ENCODE measurements at places on chromosomes 11 and 22.

DNA sequence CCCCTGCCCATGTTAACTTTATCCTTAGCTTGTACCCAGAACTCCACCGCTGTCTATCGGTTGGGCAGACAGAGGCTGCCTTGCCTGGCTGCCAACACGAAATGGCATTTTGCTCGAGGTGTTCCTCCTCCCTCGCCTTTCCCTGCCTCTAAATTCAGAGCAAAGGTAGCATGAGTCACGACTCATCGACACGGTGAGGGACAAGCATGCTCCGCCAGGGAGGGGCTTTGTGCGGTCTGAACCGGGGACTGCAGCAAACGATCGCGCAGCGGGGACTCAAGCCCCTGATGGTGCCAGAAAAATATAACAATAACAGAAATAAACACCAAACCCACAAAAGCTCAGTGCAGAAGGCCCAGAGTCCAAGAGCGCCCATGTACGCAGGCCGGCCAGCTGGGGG lies 52.3 kb downstream of the RTL6 start:
- DNase-seq: no peak

- no peak for DNase-seq
Measured at GRCh38 chr11:119015054-119015611, 3.0 kb downstream of the RPS25 start.

- no peak for DNase-seq
Measured at GRCh38 chr11:109511598-109511997, 89.6 kb downstream of the C11orf87 start.

GRCh38 chr11:44997566-44997965 lies 46.9 kb upstream of the TP53I11 start:
- no peak for DNase-seq

- DNase-seq: no peak
Measured at GRCh38 chr11:7512525-7513233, 1.1 kb upstream of the PPFIBP2 start.

DNA sequence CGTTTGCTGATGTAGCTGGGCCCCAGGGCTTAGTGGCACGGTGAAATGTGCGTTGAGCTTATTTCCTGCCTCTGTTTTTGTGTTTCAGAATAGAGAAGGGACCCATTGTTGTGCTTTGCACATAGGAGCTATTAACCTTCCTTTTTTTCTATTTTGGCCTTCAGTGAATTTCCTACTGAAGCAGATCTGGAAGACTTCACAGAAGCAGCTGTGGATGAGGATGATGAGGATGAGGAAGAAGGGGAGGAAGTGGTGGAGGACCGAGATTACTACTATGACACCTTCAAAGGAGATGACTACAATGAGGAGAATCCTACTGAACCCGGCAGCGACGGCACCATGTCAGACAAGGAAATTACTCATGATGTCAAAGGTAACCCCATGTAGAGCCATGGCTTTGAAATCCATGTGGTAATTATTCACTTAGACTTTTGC lies 37.4 kb upstream of the ST14 start:
- DNase-seq: no peak

GRCh38 chr11:1533342-1533725 lies 38.7 kb downstream of the DUSP8 start:
- no peak for DNase-seq

GRCh38 chr11:86176165-86176884 lies 68.2 kb upstream of the EED start:
- no peak for DNase-seq

DNA sequence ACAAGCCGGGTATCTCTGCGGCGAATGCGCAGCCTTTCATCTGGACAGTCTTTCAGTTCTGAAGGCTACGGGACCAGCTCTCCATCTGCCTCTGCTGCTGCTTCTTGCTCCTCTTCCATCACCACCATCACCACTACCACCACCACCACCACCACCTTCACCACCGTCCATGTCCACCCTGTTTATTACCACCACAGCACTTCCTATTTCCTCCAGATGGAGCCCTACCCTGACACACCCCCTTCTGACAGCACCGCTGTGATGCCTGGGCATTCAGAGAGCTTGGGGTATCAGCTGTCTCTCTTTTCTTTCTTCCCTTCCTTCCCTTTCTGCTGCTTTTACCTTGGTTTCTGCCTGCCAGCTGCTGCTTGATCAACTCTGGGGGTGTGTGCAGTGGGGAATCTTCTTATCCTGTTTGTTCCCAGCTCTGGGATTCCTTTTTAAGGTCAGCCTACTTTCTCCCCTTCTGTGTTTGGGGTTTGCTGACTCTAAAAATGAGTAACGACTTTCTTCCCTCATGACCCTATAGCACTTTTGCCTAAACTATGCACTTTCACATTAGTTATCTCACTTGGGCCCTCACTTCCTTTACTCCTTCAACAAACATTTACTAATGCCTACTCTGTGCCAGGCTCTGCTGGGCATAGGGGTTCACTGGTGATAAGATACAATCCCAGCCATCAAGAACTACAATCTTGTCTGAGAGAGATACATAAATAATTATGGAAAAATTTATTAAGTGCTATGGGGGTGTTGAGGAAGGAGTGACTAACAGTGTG lies 7.8 kb upstream of the RRM1 start:
- no peak for DNase-seq

GRCh38 chr11:65625628-65626342 lies 10.2 kb downstream of the PCNX3 start:
- peak; percentile 55 for DNase-seq

DNA sequence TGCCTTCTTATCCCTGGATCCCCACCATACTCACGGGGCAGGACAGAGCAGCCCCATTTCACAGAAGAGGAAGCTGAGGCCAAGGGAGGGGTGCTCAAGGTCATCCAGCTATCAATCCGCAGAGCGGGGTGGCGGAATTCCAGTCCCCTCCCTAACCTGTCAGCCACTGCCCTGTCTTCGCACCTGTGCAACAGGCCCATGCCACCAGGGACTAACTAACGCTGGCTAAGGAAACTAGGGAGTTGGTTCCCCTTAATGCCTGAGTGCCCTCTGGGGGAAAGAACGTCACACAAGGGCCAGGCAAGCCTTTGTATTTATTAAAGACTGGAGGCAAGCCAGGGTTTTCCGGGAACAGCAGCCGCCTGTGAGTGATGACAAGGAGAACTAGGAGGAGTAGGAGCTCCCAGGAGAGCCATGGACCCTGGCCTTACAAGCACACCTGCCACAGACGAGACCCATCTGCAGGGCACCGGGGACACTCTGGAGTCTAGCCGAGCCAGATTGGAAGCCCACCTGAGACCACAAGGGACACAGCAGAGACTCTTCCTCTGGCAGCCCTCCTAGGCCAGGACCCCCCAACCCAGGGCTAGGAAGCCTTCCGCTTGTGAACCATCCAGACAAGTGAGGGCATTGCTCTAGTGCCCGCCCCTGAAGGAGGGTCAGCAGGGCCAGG lies 64.4 kb downstream of the MYH9 start:
- DNase-seq: no peak

DNA sequence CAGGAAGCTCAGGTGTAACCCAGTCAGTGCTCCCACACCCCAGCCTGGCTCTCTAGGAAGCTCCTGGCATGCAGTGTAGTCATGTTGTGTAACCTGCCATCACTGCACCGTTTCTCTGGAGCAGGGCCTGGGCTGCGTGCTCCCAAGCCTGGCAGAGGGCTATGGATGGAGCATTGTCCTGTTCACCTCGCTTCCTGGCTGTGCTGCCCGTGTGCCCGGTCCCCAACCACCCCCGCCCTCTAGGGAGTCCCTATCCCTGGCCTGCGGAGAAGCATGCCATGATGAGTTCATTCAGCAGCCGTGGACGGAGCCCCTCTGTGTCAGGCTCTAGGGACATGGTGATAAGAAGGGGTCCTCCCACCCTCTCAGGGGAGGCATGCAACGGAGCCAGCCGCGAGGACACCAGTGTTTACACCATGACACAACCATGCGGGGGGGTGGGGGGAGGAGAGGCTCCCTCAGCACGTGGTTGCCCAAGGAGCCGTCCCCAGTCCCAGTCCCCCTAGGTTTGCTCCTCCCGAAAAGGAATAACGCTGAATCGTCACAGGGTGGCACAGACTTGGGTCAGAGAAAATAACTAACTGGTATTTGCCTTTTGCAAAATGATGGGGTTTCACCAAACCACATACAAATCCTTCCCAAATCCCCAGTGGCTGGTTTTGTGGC lies 73.1 kb downstream of the FBLN1 start:
- DNase-seq: no peak

- DNase-seq: peak; percentile 5
Measured at GRCh38 chr11:90288212-90288821, 65.5 kb upstream of the CHORDC1 start.

- DNase-seq: no peak
Measured at GRCh38 chr11:120249279-120250262, 9.6 kb downstream of the POU2F3 start.
